Esophagus muscularis mucosa (tissue), 4 donors: ENCODE measurements at places on chromosomes 16 and 17. TPM values are rescaled to one million over a fixed set of nuclear protein-coding genes. Genes with fewer than 3 reads are reported as not detected.

Gene TNFRSF13B
- not detected for total RNA-seq

Gene OTOP3
- not detected for total RNA-seq

- no peak for DNase-seq
Measured at GRCh38 chr17:78716292-78716691, 65.8 kb downstream of the CYTH1 start.

GRCh38 chr17:57071991-57072944, 12.8 kb upstream of the AKAP1 start:
- no peak for DNase-seq
